ENCODE measurements at places on chromosomes 3 and 15. TPM values are rescaled to one million over a fixed set of nuclear protein-coding genes. Genes with fewer than 3 reads are reported as not detected.

- no peak for DNase-seq
These were observed 1.2 kb downstream of the CYP1A2 start for GRCh38 chr15:74749832-74750231.

GRCh38 chr3:179451265-179452175 is at the start of gene GNB4:
TSS of gene GNB4 (minus strand) at chr3:179451470. CDS start at chr3:179426200, 25,270 bp downstream.
- peak; percentile 8 for DNase-seq

DNA sequence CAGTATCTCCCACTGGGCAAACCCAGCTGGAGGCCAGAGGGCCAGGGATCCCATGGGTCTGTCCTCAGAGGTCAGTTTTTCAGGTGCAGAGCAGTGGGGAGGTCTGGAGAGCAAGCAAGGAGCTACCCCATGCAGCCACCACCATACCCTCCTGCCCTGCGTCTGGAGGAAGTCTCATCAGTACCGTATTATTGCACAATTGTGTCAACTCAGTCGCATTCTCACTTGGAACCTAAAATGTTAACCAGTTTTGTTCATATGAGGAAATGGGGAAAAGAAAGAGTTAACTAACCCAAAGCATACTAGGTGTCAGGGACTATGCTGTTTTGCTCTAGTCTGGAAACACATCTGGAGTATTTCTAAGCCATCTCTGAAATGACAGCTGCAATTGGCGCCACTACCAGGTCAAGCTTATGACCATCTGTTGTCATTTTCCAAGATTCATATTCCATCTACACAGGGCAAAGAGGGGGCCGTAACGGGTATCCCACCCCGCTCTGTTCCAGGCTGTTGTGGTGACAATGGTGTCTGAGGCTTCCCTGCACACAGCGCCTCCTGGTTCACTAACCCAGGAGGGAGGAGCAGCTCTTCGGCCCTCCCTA is 16.9 kb upstream of the APBA2 start:
- no peak for DNase-seq

GRCh38 chr3:115040673-115041286 is 106.3 kb downstream of the ZBTB20 start:
- DNase-seq: no peak

DNA sequence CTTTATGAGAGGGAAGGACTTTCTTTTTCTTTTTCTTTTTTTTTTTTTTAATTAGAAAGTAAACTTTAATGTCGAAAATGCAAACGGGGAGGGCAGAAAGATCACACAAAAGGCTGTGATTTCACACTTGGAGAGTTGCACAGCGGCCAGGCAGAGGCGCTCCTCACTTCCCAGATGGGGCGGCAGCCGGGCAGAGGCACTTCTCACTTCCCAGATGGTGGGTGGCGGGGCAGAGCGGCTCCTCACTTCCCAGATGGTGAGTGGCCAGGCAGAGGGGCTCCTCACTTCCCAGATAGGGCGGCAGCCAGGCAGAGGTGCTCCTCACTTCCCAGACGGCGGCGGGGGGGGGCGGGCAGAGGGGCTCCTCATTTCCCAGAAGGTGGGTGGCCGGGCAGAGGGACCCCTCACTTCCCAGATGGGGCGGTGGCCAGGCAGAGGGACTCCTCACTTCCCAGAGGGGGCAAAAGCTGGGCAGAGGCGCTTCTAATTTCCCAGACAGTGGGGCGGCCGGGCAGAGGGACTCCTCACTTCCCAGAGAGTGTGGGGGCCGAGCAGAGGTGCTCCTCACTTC is 88.6 kb downstream of the ATP2B2 start:
- DNase-seq: no peak

GRCh38 chr15:32819448-32819847 is 101.6 kb downstream of the GREM1 start:
- DNase-seq: no peak

GRCh38 chr3:179028408-179028807 is 43.2 kb downstream of the ZMAT3 start:
- no peak for DNase-seq

DNA sequence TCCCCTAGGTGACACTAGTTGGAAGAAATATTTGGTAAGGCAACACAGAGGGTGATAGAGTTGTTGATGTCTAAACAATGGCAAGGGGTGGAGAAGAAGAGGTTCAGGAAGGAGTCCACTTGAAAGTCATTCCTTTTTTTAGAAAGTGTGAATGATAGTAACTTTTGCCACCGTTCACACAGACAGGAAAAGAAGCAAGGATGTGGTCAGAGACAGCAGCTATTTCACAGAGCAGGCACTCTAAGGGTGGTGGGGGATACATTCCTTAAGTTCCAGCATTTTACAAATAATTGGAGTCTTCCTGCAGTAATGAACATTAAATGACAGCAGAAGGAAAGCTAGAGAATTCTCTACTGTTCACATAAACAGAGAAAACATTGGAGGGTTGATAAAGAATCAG is 75.4 kb upstream of the ZNF385D start:
- no peak for DNase-seq

DNA sequence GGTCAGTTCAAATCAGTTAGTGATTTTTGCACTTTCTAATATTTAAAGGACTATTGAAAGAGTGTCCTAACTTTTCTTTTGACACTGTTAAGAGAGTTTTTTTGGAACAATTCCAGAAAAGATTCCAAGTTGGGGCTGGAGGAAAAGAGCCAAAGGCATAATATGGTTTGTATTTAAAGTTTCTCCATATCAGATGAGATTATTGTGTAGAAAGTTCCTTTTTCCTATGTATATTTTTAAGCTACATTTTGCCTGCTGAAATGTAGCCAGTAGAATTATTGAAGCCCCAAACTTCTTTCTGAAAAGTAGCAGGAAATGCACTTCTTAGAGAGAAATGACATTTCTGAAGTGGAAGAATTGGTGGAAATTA is 136.5 kb upstream of the TSC22D2 start:
- DNase-seq: no peak

GRCh38 chr3:14336749-14337598 is 65.4 kb upstream of the SLC6A6 start:
- no peak for DNase-seq

DNA sequence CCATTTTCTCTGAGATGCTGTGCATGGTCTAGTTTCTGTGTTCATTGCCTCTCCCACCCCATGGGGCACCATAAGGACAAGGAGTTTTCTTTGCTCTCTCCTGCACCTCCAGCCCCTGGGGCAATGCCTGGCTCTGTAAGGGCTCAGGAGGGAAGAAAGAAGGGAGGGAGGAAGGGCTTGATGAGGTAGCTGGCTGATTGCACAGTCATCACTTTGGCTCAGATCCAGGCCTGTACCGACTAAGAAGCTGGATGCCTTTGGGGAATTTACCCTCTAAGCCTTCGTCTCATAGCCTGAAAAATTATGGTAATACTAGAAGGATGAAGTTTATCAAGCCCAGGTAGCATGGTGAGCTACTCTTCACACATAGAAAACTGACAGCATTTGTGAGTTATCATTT is 382.9 kb downstream of the GABRG3 start:
- no peak for DNase-seq

- no peak for DNase-seq
These were observed 104.8 kb downstream of the COL6A6 start for GRCh38 chr3:130621824-130622223.

Gene CELF6
- 3.1 TPM for total RNA-seq

Gene LMAN1L
- 0.42 TPM for total RNA-seq

Gene GPX1
- total RNA-seq: 80.5 TPM

Gene IGF1R
- 40.3 TPM for total RNA-seq

Gene SKOR1
- total RNA-seq: 1.3 TPM

Gene LYZL4
- not detected for total RNA-seq

Gene GPR156
- 0.53 TPM for total RNA-seq

Gene P2RY14
- 0.50 TPM for total RNA-seq

Gene CX3CR1
- 5.8 TPM for total RNA-seq

Data from T-cell (primary cell).